Tibial artery (tissue), 4 donors: ENCODE measurements at places on chromosomes 11 and 22.

- H3K4me1 ChIP-seq = no peaks in the 10 kb centered on the region
- H3K27ac ChIP-seq = no peak overlapping the region
- no peak for DNase-seq
- H3K27me3 ChIP-seq = no peaks in the 10 kb centered on the region
- H3K4me3 ChIP-seq = no peak overlapping the region
These were observed 1132.4 kb downstream of the BRD1 start for GRCh38 chr22:48695251-48695650.

DNA sequence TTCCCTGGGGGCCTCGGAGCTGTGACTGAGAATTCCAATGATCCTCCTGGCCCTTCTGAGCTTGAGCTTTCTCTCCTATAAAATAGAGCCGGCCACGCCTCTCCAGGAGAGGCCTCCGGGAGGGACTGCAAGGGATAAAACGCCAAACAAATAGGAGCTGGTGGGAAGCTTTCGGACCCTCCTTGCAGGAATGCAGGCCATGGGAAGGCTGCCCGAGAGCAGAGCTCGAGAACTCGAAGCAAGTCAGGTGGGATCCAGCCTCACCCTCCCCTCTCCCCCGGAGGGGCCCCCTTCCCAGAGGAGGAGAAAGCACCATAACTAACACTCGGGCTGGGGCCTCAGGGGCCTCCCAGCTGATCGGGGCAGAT, 34.6 kb downstream of the FLRT1 start:
- H3K27ac ChIP-seq = no peak overlapping the region
- H3K4me1 ChIP-seq = no peaks in the 10 kb centered on the region
- DNase-seq = no peak
- H3K4me3 ChIP-seq = no peak overlapping the region
- H3K27me3 ChIP-seq = no peaks in the 10 kb centered on the region
- H3K36me3 ChIP-seq = no peaks in the 10 kb centered on the region

- H3K36me3 ChIP-seq = no peaks in the 10 kb centered on the region
- peak within 1 kb of the TSS; percentile 55 for H3K4me3 ChIP-seq
- no peak within 1 kb of the TSS for H3K27ac ChIP-seq
- no peak for DNase-seq
- H3K27me3 ChIP-seq = no peaks in the 10 kb centered on the region
These were observed at the start of gene MYRF for GRCh38 chr11:61752117-61752924. TSS of gene MYRF (plus strand) at chr11:61752636. CDS start at chr11:61752745, 109 bp downstream.

- H3K27ac ChIP-seq = peak overlapping the region; percentile 78
- peak overlapping the region; percentile 70 for H3K4me3 ChIP-seq
- H3K27me3 ChIP-seq = no peaks in the 10 kb centered on the region
- no peak for DNase-seq
- H3K4me1 ChIP-seq = peaks cover 33% of the 10 kb centered on the region
- H3K36me3 ChIP-seq = no peaks in the 10 kb centered on the region
These were observed 550 bp downstream of the FBLN1 start for GRCh38 chr22:45503050-45503815.
